ENCODE measurements at places on chromosomes 5 and 9. TPM values are rescaled to one million over a fixed set of nuclear protein-coding genes. Genes with fewer than 3 reads are reported as not detected.
A peak's percentile ranks its signal among the peaks of the same experiment; 100 is the strongest.

The SLC25A2 gene
- 1.9 TPM for total RNA-seq

The PCDHGA2 gene
- total RNA-seq: 4.6 TPM

The ITGA1 gene
- 374 TPM for total RNA-seq

DNA sequence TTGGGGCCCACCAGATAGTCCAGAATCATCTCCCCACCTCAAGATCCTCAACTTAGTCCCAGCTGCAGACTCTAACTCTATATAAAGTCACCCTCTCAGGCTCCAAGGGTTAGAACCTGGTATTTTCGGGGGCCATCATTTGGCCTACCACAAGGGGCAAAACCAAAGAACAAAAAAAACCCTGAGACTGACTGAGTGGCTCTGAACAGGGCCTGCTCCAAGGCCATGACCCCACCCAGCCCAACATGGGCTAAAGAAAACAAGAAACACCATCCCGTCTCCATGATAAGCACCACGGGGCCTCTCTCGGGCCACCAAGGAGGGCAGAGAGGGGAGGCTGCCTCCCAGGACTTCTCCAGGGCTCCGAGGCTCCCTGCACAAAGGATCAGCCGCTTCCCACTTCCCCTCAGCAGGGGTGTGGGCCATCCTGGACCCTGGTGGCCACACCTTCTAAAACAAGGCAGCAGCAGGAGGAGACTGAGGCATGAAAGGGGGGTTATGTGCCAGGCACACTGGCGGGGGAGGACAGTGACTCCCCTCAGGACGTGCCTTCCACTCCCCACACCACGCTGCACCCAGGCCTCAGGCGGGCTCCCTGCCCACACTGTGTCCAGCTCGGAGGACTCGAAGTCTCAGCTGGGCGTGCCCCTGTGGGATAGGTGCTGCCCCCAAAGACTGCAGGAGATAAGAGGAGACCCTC, 51.5 kb downstream of the SEMA4D start:
- DNase-seq: no peak

DNA sequence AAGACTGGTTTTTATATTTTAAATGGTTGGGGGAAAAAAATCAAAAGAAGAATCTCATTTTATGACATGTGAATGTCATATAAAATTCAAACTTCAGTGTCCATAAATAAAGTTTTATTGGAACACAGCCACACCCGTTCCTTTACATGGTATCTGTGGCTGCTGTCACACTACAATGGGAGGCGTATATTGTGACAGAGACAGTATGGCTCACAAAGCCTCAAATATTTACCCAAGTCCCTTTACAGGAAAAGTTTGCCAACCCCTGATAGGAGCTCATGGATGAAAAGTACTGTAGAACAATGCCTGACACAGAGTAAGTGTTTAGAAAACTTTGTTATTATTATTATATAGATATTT, 5.2 kb upstream of the DUSP1 start:
- DNase-seq: no peak

The HEMGN gene
- 30.3 TPM for total RNA-seq

The C5orf24 gene
- total RNA-seq: 73.2 TPM

GRCh38 chr9:87435189-87435880, 62.3 kb upstream of the DAPK1 start:
- no peak for DNase-seq

DNA sequence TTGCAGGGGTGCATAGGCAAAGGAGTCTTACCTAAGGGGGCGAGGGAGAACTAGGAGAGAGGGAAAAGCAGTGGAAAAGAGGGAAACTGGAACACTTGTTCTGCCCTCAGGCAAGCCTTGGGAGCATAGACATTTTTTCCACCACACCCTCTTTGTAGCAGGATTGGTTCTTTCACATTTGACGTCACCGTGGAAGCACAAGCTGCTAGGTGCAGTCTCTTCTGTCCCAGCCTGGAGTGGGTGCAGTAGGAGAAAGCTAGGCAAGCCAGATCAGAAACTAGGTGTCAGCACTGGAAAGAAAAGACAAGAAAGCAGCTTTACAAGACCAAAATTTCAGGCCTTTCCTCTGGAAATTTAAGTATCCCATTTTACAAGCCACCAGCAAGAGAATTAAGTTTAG, 440.4 kb downstream of the EFNA5 start:
- DNase-seq: no peak

GRCh38 chr5:4150067-4150466, 554.4 kb downstream of the IRX1 start:
- no peak for DNase-seq

GRCh38 chr9:33166231-33167083, 679 bp downstream of the B4GALT1 start:
- peak; percentile 54 for DNase-seq

GRCh38 chr9:75939536-75940111, 49.2 kb downstream of the PCSK5 start:
- no peak for DNase-seq

GRCh38 chr9:134055981-134056461, 11.8 kb downstream of the BRD3 start:
- peak; percentile 57 for DNase-seq

- DNase-seq: peak; percentile 5
Observed at GRCh38 chr9:82271106-82271561, 282.6 kb downstream of the SPATA31D1 start.

- peak; percentile 83 for DNase-seq
Observed at GRCh38 chr9:115593587-115594091, 475.7 kb upstream of the TNC start.

- no peak for DNase-seq
Observed at GRCh38 chr9:86940774-86941173, 6.5 kb downstream of the GAS1 start.

- peak; percentile 21 for DNase-seq
Observed at GRCh38 chr5:150000990-150001659, 586 bp downstream of the HMGXB3 start.

The PLAC8L1 gene
- total RNA-seq: not detected

- DNase-seq: no peak
Observed at GRCh38 chr5:16480144-16480543, 14.5 kb upstream of the ZNF622 start.

DNA sequence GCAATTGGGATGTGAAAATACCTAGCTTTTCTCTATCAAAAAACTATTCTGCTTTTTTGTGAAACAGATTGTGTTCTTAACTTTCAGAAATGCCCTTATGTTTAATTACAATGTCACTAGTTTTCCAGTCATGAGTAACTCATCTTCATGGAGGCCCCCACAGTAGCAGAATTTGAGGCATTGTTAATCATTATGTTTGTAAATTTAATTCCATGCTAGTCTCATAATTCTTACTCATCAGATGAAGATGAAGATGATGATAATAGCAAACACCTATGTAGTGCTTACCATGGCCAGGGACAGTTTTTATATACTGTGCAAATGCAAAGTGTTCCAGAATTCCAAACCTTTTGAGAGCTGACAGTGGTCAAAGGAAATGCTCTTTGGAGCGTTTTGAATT, 27.7 kb upstream of the F2R start:
- DNase-seq: no peak

GRCh38 chr9:81321551-81321950, 367.8 kb downstream of the TLE1 start:
- DNase-seq: no peak

DNA sequence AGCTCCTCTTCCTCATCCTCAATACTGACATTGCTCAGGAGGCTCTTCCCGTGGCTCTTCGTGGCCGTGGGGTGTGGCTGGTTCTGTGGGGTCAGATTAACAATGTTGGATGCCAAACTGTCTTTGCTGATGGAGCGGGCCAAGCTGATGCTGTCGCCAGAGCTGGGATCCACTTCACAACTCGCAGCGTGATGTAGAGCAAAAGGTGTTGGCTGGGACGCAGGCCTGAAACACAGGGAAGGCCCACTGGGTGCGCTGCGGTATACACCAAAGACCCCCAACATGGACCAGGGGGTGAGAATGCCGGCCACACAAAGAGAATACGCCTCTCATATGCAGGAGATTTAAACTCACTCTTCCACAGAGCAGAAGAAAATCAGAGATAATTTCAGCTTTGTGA, 84.3 kb downstream of the CAMSAP1 start:
- no peak for DNase-seq

DNA sequence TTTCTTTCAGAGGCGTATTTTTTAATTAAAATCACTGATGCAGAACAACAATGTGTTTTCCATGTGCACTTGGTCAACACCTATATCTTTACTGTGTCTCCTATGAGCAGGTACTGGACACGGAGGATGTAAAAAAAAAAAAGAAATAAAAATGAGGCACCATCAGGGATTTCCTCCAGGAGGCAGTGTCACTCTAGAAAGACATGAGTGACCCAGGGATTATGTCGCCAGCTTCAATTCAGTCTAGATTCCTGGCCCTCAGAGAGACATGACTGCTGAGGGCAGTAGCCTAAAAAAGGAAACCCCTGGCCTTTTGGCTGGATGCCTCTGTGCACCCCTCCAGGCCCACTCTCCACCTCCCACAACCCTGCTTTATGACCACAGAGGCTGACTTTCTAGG, 18.3 kb upstream of the IL33 start:
- no peak for DNase-seq

DNA sequence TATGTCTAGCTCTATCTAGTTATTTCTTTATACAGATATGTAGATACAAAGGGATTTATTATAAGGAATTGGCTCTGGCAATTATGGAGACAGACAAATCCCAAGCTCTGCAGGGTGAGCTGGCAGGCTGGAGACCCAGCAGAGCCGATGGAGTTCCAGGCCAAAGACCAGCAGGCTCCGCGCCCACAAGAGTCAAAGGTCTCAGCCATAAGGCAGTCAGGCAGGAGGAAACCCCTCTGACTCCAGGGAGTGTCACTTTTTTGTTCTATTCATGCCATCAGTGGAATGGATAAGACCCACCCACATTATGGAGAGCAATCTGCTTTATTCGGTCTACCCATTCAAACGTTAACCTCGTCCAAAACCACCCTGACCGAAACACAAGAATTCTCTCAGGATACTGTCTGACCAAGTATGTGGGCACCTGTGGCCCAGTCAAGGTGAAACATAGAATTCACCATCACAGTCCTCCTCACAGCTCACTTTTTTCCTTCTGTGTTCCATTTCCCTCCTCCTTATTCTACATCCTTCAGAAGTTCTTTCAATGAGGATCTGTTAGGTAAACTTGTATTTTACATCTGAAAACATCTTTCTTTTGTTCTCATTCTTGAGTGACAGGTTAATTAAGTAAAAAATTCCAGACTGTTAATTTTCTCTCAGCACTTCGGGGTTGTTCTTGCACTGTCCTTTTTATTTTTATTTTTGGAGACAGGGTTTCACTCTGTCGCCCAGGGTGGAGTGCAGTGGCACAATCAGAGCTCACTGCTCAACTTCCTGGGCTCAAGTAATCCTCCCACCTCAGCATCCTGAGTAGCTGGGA, 21.2 kb downstream of the RNF130 start:
- DNase-seq: no peak

GRCh38 chr5:76852772-76853171, 3.0 kb downstream of the S100Z start:
- peak; percentile 53 for DNase-seq

DNA sequence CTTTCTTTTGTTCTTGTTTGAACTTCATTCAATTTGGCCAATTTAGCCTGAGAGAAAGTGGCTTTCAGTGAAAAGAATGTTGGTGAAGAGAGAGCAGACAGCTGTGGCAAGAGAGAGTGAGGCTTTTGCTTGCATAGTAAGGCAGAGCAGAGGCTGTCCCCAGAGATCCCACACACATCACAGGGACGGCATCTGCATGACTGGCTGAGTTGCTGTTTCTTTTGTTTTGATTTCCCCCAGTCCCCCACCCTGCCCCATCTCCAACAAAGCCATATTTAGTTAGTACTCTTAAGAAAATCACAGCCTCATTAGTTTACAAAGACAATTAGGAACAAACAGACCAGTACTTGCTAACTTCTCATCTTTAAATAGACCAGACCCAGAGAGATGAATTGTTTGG, 363.9 kb upstream of the SEMA6A start:
- no peak for DNase-seq

DNA sequence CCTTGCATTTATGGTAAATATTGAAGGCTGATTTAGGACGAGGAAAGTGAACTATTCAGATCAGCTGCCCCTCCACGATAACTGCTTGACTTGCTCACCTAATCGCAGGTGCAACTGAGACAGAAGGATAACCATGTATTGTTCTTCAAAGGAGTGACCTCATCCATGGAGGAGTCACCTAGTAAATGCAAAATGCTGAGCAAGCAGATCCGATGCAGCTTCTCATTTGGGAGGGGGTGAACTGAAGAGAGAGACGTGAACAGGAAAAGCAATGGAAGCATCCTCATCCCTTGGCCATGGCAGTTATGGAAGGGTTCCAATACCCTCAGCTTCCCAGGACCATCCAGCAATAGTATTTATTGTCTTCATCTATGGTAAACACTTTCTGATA, 47.5 kb downstream of the RASGRF2 start:
- DNase-seq: no peak

The PCDHA12 gene
- total RNA-seq: 2.9 TPM

GRCh38 chr5:135974021-135974600, 19.3 kb upstream of the LECT2 start:
- no peak for DNase-seq

DNA sequence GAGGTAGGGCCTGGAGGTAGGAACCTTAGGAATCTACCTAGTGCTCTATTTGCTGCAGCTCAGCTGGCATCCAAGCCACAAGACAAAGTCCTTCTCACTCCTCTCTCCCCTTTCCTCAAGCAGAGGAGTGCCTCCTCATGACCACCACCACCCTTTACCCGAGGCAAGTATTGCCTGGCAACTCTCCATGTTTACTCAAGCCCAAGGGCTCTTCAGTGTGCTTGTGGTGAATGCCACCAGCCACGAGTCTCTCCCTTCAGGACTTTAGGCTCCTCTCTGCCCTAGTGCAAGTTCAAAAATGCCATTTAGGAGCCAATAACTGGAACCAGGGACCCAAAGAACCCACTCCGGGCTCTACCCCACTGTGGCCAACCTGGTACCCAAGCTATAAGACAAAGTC, 514.5 kb upstream of the RGMB start:
- no peak for DNase-seq

DNA sequence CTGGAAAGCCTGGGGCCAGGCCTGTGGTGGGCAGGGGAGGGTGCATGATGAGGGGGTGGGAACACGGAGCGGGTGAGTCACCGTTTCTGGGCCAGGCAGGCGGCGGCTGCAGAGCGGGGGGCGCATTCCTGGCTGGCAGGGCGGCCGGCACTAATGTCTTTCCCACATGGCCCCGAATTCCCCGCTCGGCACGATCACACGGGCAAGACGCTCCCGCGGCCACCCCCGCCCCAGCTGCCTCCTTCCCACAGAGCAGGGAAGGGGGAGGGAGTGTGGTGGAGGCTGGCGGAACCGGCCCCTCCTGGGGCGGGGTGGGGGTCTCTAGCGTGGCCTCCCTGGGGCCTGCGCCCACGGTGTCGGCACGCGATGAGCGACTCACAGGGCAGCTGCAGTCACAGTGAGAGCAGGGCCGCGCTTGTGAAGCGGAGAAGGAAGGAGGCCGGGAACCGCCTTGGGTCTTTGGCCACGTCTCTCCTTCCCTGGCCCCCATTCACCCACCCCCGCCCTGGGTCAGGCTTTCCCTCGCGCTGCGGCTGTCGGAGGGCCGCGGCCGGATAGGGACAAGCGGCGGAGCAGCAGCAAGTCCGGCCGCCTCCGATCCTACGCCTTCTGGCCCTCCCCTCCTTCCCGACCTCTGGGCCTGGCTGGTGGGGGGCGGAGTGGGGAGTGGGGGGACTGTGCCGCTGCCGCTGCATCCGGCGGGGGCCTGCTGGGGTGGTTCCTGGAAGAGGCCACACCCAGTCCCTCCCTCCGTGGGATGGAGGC, 48.9 kb downstream of the CXXC5 start:
- peak; percentile 94 for DNase-seq

- no peak for DNase-seq
Observed at GRCh38 chr5:50717651-50718050, 51.2 kb downstream of the PARP8 start.

The FAT2 gene
- total RNA-seq: 3.6 TPM
